ENCODE measurements at places on chromosomes 16 and 17.
A peak's percentile ranks its signal among the peaks of the same experiment; 100 is the strongest.

- peak; percentile 78 for DNase-seq
These were observed 77.0 kb upstream of the TNRC6C start for GRCh38 chr17:77881545-77881944.

DNA sequence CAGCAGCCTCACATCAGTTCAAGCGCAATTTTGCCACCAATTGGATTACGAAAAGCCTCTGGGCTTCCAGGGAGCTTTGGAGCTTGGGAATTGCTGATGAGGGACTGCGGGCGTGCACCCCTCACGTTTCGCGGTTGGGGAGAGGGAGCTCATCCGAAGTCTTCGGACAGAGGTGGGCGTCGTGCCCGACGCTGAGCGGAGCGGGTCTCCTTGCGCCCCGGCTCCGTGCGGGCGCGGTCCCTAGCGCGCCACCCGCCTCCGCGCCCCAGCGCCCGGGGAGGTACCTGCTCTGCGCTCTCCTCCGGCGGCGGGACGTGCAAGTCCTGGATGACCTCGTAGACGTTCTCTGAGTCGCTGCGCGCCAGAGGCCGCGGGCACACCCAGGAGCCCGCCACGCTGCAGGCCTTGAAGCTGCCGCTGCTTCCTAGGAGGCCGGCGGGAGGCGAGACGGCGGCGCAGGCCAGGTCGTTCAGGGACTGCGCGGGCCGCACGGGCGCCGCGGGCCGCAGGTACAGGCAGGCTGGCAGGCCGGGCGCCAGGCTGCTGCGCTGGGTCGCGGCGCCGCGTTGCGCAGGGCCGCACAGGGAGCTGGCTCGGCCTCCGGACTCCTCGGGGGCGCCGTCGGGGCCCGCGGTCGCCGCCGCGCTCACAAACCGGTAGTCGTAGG, 3.2 kb downstream of the ARHGAP27 start:
- no peak for DNase-seq

DNA sequence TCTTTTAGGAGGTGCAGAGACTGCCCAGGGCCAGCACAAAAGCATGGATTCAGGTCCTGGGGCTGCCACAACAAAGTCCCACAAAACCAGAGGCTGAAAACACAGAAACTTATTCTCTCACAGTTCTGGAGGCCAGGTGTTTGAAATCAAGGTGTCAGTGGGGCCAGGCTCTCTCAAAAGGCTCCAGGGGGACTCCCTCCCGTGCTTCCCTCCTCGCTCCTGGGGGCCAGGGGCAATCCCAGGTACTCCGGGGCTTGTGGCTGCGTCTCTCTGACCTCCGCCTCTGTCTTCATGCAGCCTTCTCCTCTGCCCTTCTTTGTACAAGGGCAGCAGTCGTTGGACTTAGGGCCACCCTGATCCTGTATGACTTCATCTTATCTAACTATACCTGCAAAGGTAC, 8.3 kb upstream of the RBFOX3 start:
- DNase-seq = no peak

DNA sequence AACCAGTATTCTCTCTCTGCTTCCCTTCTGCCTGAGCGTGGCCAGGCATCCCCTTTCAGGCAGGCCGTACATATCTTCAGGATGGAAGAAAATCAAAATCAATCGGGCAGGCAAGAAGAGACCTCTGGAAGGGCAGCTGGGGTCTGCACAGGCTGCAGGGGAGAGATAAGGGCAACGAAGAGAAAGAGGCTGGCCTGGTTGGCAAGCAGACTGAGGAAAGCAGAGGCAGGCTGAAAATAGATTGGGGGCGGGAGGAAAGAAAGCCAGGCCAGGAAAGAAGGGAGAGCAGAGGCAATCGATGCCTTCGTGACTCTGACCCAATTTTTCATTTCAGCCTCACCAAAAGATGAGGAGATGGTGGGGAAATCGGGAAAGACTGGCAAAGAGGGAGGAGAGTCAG, 18.1 kb downstream of the PIPOX start:
- DNase-seq = no peak

DNA sequence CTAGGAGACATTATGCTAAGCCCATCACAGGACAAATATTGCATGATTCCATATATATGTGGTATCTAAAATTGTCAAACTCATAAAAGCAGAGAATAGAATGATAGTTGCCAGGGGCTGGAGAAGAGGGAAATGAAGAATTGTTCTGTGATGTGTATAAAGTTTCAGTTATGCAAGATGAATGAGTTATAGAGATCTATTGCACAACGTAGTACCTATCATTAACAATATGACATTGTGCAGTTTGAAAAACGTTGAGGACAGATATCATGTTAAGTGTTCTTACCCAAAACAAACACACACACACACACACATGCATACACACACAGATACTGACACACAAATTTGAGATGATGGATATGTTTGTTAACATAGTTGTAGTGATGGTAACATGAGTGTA, 871.6 kb upstream of the GOT2 start:
- DNase-seq = no peak

DNA sequence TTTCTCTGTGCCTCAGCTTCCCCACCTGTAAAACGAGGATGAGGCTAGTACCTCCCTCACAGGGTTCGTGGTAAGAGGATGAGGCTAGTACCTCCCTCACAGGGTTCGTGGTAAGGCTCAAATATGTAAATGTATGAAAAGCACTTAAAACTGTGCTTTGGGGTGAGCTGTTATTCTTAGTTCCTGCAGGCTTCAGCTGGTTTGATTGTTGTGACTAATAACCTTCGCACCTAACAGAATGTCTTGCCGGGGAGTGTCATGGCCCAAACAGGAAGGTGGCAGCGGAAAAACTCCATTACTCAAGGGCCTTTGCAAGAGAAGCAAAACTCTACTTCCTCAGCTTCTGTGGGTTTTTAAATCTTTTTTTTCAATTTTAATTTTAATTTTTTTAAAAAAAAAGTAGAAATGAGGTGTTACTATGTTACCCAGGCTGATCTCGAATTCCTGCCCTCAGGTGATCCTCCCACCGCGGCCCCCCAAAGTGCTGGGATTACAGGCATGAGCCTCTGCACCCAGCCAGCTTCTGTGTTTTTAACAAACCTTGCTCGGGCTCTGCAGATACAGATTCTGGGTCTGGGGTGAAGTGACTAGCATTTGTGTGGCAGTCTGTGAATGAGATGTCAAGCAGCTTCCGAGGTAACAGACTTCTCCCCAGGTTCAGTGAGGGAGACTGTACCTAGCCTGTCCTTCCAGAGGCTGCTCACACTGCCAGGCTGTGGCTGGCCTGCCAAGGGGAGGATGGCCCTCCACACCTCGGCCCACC, 103.0 kb downstream of the RAB11FIP4 start:
- peak; percentile 79 for DNase-seq

- DNase-seq = peak; percentile 73
These were observed 624 bp downstream of the G6PC3 start for GRCh38 chr17:44071198-44071520.
